Kidney (tissue), 22 donors: ENCODE measurements at places on chromosomes 16 and 17.

DNA sequence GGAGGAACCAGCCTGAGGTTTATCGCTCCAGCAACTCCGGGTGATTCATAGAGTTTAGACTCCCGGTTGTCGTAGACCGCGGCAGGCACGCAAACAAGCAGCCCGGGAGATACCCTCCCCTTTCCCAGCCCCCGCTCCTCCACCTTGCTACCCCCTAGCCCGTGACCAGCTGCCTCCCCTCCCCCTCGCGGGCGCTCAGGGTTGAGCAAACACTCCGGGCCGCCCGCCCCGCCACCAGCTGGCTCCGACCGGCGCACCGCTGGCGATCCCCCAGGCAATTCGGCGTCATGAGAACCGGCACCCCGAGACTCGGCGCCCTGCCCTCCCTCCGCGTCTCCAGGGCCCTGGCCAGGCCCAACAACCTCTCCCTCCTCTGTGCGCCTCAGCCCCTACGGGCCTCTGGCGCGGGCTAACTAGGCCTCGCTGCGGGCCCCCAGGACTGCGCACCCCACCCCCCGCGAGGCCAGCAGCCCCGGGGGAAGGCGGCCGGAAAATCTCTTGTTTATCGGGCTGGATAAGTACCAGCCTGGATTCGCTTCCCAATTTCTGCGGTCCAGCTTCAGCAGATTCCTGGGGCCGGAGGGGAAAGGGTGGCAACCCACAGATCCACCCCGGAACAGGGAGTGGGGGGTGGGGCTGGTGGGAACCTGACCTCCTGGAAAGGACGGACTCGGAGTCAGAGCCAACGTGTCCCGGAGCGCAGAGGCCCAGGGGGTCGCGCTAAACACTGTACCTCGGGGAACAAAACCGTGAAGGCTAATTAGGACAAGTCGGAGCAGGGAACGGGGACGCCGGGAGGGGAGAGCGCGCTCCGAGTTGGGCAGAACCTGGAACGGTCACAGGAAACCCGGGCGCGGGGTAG is 951 bp upstream of the GPRC5C start:
- peaks cover 40% of the 10 kb centered on the region for H3K4me1 ChIP-seq
- H3K4me3 ChIP-seq = peak overlapping the region; percentile 58
- DNase-seq = peak; percentile 99
- H3K36me3 ChIP-seq = no peaks in the 10 kb centered on the region

GRCh38 chr17:56824503-56824902 is 9.2 kb downstream of the C17orf67 start:
- H3K27me3 ChIP-seq = no peaks in the 10 kb centered on the region
- H3K36me3 ChIP-seq = no peaks in the 10 kb centered on the region
- no peak for DNase-seq
- no peak overlapping the region for H3K27ac ChIP-seq
- peaks cover 5% of the 10 kb centered on the region for H3K4me1 ChIP-seq
- no peak overlapping the region for H3K4me3 ChIP-seq

DNA sequence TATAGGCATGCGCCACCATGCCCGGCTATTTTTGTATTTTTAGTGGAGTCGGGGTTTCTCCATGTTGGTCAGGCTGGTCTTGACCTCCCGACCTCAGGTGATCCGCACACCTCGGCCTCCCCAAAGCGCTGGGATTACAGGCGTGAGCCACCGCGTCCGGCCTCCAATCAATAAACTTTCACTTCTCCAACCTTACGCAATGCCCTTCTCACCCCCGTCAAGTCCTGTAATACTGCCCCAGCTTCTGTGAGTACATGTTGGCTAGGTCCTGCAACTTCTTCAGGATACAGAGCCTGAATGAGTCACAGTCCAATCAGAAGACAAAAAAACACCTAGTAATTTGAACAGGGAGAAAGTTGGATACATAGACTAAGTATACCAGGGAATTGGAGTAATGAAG is 47.1 kb upstream of the PHOSPHO1 start:
- no peak for DNase-seq
- no peak overlapping the region for H3K4me3 ChIP-seq
- no peak overlapping the region for H3K27ac ChIP-seq
- no peaks in the 10 kb centered on the region for H3K4me1 ChIP-seq

GRCh38 chr16:1093284-1094123 is 2.5 kb downstream of the C1QTNF8 start:
- H3K4me1 ChIP-seq = no peaks in the 10 kb centered on the region
- H3K27me3 ChIP-seq = no peaks in the 10 kb centered on the region
- no peak overlapping the region for H3K4me3 ChIP-seq
- H3K36me3 ChIP-seq = no peaks in the 10 kb centered on the region

GRCh38 chr17:2338315-2338657 is 985 bp downstream of the SGSM2 start:
- peak; percentile 29 for DNase-seq
- H3K36me3 ChIP-seq = peaks cover 15% of the 10 kb centered on the region
- no peaks in the 10 kb centered on the region for H3K27me3 ChIP-seq
- peaks cover 9% of the 10 kb centered on the region for H3K4me1 ChIP-seq
- H3K4me3 ChIP-seq = peak overlapping the region; percentile 71
- H3K27ac ChIP-seq = peak overlapping the region; percentile 42
